ENCODE measurements at places on chromosomes 4 and X. TPM values are rescaled to one million over a fixed set of nuclear protein-coding genes. Genes with fewer than 3 reads are reported as not detected.
A peak's percentile ranks its signal among the peaks of the same experiment; 100 is the strongest.

GRCh38 chr4:36128689-36129088, 115.6 kb downstream of the ARAP2 start:
- H3K4me3 ChIP-seq, result no peak overlapping the region
- DNase-seq, result no peak
- no peaks in the 10 kb centered on the region for H3K27me3 ChIP-seq
- peaks cover 15% of the 10 kb centered on the region for H3K36me3 ChIP-seq
- no peak overlapping the region for H3K27ac ChIP-seq

DNA sequence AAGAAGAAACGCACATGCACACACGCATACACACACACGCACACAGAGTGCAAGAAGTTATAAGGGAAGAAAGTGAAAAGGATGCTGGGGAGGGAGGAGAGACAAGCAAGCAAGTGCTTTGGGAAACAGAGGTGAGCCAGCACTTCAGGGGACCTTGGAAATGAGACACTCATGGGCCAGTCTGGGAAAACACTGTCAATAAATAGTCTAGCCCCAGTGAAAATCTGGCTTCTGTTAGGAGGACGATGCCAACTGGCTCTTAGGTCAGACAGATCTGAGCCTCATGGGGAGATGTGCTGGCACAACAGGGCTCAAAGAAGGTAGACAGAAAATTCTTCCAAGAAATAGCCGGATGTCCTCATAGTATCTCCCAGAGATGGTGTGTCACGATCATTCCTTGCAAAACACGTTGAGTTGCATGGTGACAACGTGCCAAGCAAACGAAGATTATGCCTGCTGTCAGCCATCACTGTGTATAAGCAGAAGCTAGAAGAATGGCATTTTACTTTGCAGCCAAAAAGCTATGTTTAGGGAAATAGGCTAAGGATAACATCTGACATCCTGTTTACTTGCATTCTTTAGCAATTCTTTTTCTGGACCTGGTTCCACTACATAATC, 557 bp upstream of the ARHGEF6 start:
- no peak for DNase-seq
- H3K4me3 ChIP-seq, result peak overlapping the region; percentile 47
- peak overlapping the region; percentile 73 for H3K27ac ChIP-seq
- H3K4me1 ChIP-seq, result peaks cover 10% of the 10 kb centered on the region
- no peaks in the 10 kb centered on the region for H3K36me3 ChIP-seq

DNA sequence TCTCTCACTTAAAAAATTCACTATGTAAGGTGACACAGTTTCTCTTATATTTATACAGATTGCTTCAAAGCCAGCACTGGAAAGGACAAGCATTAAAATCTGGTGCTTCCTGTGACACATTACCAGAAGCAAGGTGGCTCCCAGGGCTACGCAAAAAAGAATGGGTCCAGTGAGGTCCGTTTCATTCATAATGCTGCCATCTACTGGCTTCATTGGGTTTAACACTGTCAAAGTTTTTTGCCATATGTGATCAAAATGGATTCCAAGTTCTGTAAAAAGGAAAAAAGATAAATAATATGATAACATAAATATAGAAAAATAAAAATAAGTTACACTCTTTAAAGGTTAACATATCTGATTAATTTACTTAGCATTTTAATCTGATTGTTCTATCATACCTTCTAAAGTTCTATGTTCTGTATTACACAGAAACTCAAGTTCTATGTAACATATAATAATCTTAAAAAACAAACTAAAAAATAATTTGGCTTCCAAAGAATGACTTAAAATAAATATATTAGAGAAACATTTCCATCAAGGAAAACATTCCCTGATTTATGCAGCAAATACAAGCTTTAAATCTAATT, 22.1 kb downstream of the YIPF7 start:
- DNase-seq, result no peak
- no peak overlapping the region for H3K27ac ChIP-seq
- H3K27me3 ChIP-seq, result no peaks in the 10 kb centered on the region
- H3K36me3 ChIP-seq, result no peaks in the 10 kb centered on the region

DNA sequence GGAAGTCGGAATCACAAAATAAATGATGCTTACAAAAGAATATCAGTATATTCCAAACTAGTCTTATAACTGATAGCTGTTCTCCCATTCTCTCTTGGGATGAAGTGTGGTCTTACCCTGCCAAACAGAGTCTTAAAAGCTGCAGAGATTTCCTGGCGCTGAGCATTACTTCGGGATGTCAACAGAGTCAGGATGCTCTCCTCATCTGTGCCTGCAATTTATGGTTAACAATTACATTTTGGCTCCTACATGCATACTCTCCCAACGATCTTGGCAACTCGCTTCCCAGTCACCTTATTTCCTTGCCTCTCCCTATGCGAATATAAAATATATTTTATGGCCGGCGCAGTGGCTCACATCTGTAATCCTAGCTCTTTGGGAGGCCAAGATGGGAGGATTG, 12.2 kb downstream of the ANXA5 start:
- H3K4me1 ChIP-seq, result peaks cover 22% of the 10 kb centered on the region
- DNase-seq, result no peak
- no peaks in the 10 kb centered on the region for H3K27me3 ChIP-seq
- no peak overlapping the region for H3K27ac ChIP-seq
- H3K4me3 ChIP-seq, result no peak overlapping the region

- DNase-seq, result no peak
- H3K36me3 ChIP-seq, result no peaks in the 10 kb centered on the region
- no peaks in the 10 kb centered on the region for H3K4me1 ChIP-seq
- no peaks in the 10 kb centered on the region for H3K27me3 ChIP-seq
- no peak overlapping the region for H3K27ac ChIP-seq
Observed at GRCh38 chr4:174933083-174933482, 14.9 kb downstream of the ADAM29 start.

- H3K4me1 ChIP-seq, result peaks cover 7% of the 10 kb centered on the region
- H3K27me3 ChIP-seq, result peaks cover 39% of the 10 kb centered on the region
- H3K4me3 ChIP-seq, result peak within 1 kb of the TSS; percentile 52
- H3K27ac ChIP-seq, result peak within 1 kb of the TSS; percentile 64
Observed at GRCh38 chr4:81030061-81030980, at the start of gene BMP3. Gene BMP3 (plus strand): TSS chr4:81030708. CDS start chr4:81031285, 577 bp downstream.

GRCh38 chr4:184688447-184688846, 38.9 kb downstream of the PRIMPOL start:
- no peak overlapping the region for H3K4me3 ChIP-seq
- no peaks in the 10 kb centered on the region for H3K4me1 ChIP-seq
- DNase-seq, result no peak
- no peaks in the 10 kb centered on the region for H3K27me3 ChIP-seq

DNA sequence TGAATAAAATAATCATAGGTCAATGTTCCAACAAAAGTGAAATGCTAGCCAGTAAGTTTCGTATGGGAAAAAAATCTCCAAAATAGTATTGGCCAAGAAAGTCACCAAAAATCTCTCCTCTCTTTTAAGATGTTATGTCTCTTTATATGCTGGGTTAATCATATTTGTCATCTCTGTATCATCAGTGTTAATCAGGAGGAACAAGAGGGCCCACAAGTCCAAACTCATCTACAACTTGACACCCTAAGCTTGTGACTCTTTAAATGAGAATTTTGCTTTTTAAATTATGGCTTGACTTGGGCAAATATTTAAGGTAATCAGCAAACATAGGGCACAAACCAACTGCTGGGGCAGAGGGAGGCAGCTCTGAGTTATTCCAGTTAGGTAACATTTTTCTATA, 75.5 kb downstream of the AMMECR1 start:
- H3K4me1 ChIP-seq, result no peaks in the 10 kb centered on the region
- H3K27ac ChIP-seq, result no peak overlapping the region
- no peak overlapping the region for H3K4me3 ChIP-seq
- DNase-seq, result no peak
- H3K27me3 ChIP-seq, result no peaks in the 10 kb centered on the region

GRCh38 chr4:38323141-38323641, 340.8 kb upstream of the KLF3 start:
- H3K27me3 ChIP-seq, result no peaks in the 10 kb centered on the region
- H3K36me3 ChIP-seq, result no peaks in the 10 kb centered on the region
- H3K4me3 ChIP-seq, result no peak overlapping the region
- peaks cover 20% of the 10 kb centered on the region for H3K4me1 ChIP-seq
- no peak overlapping the region for H3K27ac ChIP-seq

DNA sequence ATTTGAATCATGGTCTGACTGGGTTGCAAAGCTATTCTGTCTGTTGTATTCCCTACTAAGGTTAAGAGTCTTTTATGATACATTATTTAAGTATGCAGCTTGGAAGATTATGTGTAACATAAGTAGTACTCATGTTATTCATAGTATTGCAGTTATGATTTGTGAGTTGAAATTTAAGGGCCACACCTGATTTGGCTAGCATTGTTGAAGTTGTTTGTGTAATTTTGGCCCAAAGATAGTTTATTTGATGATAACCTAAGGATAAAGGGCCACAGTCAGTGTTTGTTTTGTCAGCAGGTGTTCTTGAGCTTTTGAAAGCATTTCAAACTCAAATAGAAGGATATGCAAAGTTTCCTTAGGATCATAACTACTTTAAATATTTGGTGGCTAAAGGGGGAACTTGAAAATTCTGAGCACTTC, 38.9 kb downstream of the NUDT9 start:
- H3K4me1 ChIP-seq, result no peaks in the 10 kb centered on the region
- DNase-seq, result no peak
- H3K27ac ChIP-seq, result no peak overlapping the region
- H3K36me3 ChIP-seq, result peaks cover 21% of the 10 kb centered on the region
- no peaks in the 10 kb centered on the region for H3K27me3 ChIP-seq

DNA sequence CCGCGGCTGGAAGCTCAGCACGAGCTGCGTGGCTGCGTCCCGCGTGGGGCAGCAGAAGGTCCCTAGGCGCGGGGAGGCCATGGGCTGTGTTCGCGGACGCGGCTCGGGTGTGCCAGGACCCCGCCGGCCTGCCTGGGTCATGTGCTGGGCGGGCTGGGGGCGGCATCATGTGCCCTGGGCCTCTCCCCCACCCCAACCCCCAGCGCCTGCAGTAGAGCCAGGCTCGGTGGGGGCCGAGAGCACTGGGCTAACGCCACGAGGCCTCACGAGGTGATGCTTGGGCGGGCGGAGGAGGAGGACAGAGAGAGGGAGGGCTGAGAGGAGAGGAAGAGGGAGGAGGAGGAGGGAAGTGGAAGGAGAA, at the start of gene GPR143:
Gene GPR143 (minus strand): TSS at position 111 of the 361 bp plus-strand sequence. CDS start 30 bp downstream, at position 81.
- H3K4me3 ChIP-seq, result no peak within 1 kb of the TSS
- no peaks in the 10 kb centered on the region for H3K27me3 ChIP-seq
- no peak within 1 kb of the TSS for H3K27ac ChIP-seq
- H3K36me3 ChIP-seq, result no peaks in the 10 kb centered on the region
- no peak for DNase-seq

DNA sequence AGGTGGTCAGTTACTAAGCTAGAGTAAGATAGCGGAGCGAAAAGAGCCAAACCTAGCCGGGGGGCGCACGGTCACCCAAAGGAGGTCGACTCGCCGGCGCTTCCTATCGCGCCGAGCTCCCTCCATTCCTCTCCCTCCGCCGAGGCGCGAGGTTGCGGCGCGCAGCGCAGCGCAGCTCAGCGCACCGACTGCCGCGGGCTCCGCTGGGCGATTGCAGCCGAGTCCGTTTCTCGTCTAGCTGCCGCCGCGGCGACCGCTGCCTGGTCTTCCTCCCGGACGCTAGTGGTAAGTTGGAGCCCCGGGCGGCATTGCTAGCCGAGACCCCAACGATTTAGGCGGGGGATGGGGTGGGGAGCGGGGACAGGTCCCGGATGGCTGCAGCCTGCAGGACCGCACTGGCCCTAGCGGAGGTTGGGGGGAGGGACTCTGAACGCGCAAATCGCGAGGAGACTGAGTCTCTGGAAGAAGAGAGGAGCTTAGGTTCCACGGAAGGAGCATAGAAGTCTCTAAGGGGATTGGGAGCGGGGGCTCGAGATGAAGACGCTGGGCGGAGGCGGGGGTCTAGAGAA, 573 bp downstream of the HTR2C start:
- DNase-seq, result no peak
- H3K4me3 ChIP-seq, result peak overlapping the region; percentile 6
- H3K27ac ChIP-seq, result no peak overlapping the region
- H3K36me3 ChIP-seq, result no peaks in the 10 kb centered on the region

GRCh38 chr4:39710098-39710896, 12.4 kb downstream of the UBE2K start:
- no peaks in the 10 kb centered on the region for H3K36me3 ChIP-seq
- DNase-seq, result no peak
- peaks cover 20% of the 10 kb centered on the region for H3K4me1 ChIP-seq
- no peak overlapping the region for H3K4me3 ChIP-seq
- no peak overlapping the region for H3K27ac ChIP-seq

GRCh38 chr4:72970756-72971155, 98.8 kb downstream of the COX18 start:
- H3K36me3 ChIP-seq, result no peaks in the 10 kb centered on the region
- no peak for DNase-seq
- no peak overlapping the region for H3K27ac ChIP-seq
- H3K4me3 ChIP-seq, result no peak overlapping the region

GRCh38 chr4:102445213-102445612, 55.9 kb upstream of the NFKB1 start:
- H3K27me3 ChIP-seq, result no peaks in the 10 kb centered on the region
- no peaks in the 10 kb centered on the region for H3K36me3 ChIP-seq
- peaks cover 4% of the 10 kb centered on the region for H3K4me1 ChIP-seq
- no peak overlapping the region for H3K27ac ChIP-seq

DNA sequence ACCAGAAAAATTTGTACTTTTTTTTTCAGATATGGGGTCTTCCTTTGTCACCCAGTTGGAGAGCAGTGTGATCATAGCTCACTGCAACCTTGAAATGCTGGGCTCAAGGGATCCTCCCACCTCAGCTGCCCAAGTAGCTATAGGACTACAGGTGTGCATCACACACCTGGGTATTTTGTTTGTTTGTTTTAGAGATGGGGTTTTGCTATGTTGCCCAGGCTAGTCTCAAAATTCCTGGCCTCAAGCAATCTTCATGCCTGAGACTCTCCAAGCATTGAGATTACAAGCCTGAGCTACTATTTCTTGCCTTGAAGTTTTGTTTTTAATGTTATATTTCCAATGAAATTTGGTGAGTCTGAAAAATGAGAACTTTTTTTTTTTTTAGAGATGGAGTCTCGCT, 847.8 kb downstream of the TRIML1 start:
- H3K27me3 ChIP-seq, result no peaks in the 10 kb centered on the region
- H3K4me3 ChIP-seq, result no peak overlapping the region
- DNase-seq, result no peak
- H3K4me1 ChIP-seq, result no peaks in the 10 kb centered on the region
- H3K27ac ChIP-seq, result no peak overlapping the region
- H3K36me3 ChIP-seq, result no peaks in the 10 kb centered on the region

GRCh38 chr4:53937327-53937726, 127.1 kb downstream of the CHIC2 start:
- no peak overlapping the region for H3K27ac ChIP-seq
- DNase-seq, result no peak

- H3K27me3 ChIP-seq, result no peaks in the 10 kb centered on the region
- H3K36me3 ChIP-seq, result no peaks in the 10 kb centered on the region
- peaks cover 5% of the 10 kb centered on the region for H3K4me1 ChIP-seq
- H3K4me3 ChIP-seq, result no peak overlapping the region
- no peak overlapping the region for H3K27ac ChIP-seq
Observed at GRCh38 chr4:37602454-37603069, 83.6 kb downstream of the RELL1 start.

- no peaks in the 10 kb centered on the region for H3K36me3 ChIP-seq
- DNase-seq, result no peak
- no peaks in the 10 kb centered on the region for H3K27me3 ChIP-seq
- H3K27ac ChIP-seq, result no peak overlapping the region
- no peaks in the 10 kb centered on the region for H3K4me1 ChIP-seq
Observed at GRCh38 chrX:24099394-24099793, 44.6 kb downstream of the EIF2S3 start.

Gene XAGE5
- not detected for total RNA-seq

Gene SOX3
- total RNA-seq, result not detected

Gene EGFL6
- 9.3 TPM for total RNA-seq

Gene C4orf50
- 0.09 TPM for total RNA-seq

Gene C4orf54
- not detected for total RNA-seq

Gene DAPP1
- 15.1 TPM for total RNA-seq

Gene TCP11X2
- total RNA-seq, result 0.27 TPM

Gene WNK3
- 0.62 TPM for total RNA-seq

Gene DNAAF6
- total RNA-seq, result 2.0 TPM

Gene GAGE13
- not detected for total RNA-seq

Gene SHROOM2
- total RNA-seq, result 9.3 TPM
